ENCODE measurements at places on chromosomes 5 and 9. TPM values are rescaled to one million over a fixed set of nuclear protein-coding genes. Genes with fewer than 3 reads are reported as not detected.

Gene ROR2
- 0.92 TPM for total RNA-seq

Gene C5orf47
- total RNA-seq = 0.16 TPM

Gene TAS2R1
- total RNA-seq = not detected

Gene SH3TC2
- total RNA-seq = 14.6 TPM

Gene NTNG2
- total RNA-seq = 1.4 TPM

Gene C9orf43
- 0.24 TPM for total RNA-seq

Gene IQGAP2
- 4.9 TPM for total RNA-seq

Gene NUDCD2
- total RNA-seq = 11.8 TPM

Gene MOB3B
- 1.5 TPM for total RNA-seq
